ENCODE measurements at places on chromosomes 3 and 15.

DNA sequence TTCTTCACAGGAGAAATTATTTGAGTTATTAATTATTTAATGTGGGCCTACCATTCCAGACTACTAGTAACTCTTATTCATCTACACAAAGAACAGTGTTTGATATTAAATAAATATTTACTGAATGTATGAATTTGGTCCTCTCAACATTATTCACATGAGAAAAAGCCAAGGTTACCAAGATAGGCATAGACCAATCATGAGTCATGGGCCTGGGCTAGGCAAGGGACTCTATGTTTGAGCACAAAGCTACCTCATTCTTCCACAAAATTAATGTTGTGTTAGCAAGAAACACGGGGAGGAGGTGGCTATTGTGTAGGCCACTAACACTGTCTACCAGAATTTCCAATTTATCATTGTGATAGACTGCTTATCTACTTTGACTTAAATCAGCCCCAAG, 115.7 kb downstream of the SERPINI1 start:
- DNase-seq, result no peak

GRCh38 chr15:29021857-29022256, 136.1 kb downstream of the APBA2 start:
- no peak for DNase-seq

GRCh38 chr15:91227117-91227516, 127.1 kb downstream of the SV2B start:
- no peak for DNase-seq

GRCh38 chr3:145776782-145777408, 384.1 kb downstream of the PLOD2 start:
- DNase-seq, result peak; percentile 60

- DNase-seq, result peak; percentile 79
These were observed 64.0 kb downstream of the USP13 start for GRCh38 chr3:179716811-179717210.

- DNase-seq, result no peak
These were observed 317.3 kb upstream of the NECTIN3 start for GRCh38 chr3:110754212-110754916.

DNA sequence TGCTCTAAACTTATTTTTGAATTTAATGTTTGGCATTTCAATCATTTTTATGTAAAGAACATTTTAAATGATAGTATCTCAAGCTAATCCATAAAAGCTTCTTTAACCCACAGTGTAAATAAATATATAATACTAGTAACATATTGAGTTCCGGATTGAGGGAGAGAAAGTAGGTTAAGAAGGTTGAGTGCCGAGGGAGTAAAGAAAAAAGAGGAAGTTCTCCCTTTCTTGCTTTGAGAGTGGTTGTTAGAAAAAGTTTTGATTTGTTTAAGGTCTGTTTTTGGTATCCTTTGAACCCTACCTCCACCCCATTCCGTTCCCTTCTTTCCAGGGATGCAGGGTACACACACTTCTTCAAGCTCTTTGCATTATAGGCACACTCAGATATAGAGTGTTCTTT, 130.8 kb downstream of the VPS8 start:
- DNase-seq, result no peak

DNA sequence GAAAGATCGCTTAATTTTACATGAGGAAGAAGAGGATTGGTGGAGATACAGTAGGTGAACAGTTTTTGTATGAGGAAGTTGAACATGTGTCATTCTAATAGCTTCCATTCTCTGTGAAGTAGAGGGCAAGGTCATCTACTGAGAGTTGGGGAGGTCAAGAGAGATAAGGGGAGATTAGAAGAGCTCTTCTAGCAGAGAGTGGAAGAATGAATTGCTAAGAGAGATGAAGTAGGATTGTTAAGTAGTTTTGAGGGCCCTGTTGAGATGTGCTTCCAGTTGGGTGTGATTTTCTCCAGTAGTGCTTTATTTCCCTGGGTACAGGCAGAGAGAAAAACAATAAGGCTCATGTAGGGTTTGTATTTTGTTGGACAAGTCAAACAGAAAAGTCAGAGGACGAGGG, 5.2 kb downstream of the OPA1 start:
- DNase-seq, result no peak

DNA sequence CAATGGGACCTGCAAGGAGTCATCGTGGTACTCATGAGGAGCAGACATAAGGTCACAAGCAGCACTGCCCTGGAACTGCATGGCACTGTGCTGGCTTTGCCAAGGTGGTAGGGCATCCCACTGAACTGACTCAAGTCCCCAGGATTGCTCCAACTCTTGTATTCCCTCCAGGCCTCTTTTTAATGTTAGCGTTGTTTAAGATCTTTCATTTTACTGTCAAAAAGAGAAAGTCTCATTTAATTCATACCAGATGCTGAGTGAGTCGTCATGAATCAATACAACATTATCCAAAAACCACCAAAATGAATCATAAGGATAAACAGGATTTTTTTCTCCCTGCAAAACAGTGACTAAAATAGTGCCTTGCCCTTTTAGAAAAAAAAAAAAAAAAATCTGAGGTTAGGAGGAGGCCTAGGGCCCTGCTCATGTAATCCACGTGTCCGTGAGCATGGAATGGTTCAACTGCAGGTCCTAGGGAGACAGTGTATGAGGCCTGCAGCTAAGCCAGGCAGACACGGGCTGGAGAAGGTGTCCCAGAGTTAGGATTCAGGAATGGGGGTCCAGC, 36.7 kb upstream of the BLM start:
- DNase-seq, result peak; percentile 91

GRCh38 chr15:63246691-63247469, 30.5 kb upstream of the APH1B start:
- peak; percentile 57 for DNase-seq

GRCh38 chr3:20056725-20057611, 16.7 kb downstream of the KAT2B start:
- DNase-seq, result peak; percentile 67

DNA sequence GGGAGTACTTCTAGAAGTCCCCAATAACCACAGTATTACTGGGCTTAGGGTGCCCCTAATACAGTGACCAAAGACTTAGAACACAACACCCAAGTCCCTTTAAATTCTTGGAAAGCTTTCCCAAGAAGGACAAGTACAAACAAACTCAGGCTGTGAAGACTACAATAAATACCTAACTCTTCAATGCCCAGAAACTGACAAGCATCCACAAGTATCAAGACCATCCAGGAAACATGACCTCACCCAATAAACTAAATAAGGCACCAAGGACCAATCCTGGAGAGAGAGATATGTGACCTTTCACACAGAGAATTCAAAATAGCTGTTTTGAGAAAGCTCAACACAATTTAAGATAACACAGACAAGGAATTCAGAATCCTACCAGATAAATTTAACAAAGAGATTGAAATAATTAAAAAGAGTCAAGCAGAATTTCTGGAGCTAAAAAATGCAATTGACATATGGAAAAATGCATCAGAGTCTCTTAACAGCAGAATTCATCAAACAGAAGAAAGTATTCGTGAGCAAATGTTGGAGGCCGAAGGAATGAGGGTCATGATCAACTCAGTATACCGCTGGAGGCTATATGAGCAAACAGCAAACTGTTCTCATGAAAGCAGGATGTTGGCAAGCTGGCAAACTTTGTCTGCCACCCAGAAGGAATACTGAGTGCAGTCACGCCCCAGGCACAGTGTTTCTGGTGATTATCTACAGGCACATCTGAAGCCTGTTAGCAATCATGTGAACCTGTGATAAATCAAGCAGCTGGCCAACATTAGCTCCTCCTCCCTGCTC, 87.0 kb upstream of the NECTIN3 start:
- no peak for DNase-seq

DNA sequence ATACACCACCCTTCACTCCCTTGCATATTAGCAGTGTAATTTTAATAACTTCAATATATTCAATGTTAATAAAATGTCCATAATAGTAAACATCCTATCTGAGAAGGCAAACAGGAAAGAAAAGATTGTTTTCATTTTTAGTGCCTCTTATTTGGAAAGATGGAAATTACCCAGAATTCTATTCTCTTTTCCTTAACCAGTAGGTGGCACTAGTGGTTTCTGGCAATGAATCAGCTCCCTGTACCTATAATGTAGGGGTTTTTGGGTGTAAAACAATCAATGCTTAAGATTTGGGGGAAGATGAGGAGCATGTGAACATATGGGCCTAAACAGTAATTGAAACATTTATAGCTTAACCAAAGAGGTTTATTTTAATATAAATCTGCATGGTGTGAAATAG, 5.7 kb upstream of the SEMA6D start:
- no peak for DNase-seq

DNA sequence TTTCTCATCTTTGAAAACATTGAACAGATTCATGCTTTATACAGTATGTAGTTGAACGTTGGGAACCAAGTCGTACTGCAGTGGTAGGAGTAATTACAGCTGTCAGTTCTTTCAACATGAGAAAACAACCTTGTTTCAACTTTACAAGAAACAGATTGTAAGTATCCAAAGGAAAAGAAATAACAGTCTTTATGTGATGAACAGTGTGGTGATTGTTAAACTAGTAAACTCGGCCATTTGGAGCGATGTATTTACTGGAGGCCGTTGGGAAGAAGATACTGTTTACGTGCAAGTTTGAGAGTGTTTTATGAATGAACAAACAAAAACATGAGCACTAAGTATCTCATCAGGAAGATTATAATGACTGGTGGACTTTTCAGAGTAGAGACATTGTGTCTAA, 48.4 kb downstream of the EPHA3 start:
- no peak for DNase-seq

DNA sequence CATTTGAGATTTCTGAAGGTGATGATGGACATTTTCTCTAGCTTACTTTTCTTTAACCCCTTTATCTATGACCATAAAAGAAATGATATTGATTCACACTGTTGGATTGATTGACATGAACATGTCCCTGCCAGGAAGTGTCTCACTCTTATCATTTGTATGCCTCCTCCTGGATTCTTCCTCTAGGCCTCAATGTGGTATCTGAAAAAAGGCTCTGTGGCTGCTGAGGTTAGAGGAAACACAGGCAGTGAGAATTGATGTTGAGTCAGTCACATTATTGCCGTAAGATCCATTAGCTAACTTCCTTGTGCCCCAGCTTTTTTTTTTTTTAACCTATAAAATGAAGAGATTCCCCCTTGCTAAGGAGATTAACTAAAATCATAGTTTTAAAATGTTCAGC, 8.0 kb upstream of the THRB start:
- no peak for DNase-seq

All from AG08395 (cell line).